Frontal cortex (tissue), 4 donors: ENCODE measurements at places on chromosomes 7 and 10. TPM values are rescaled to one million over a fixed set of nuclear protein-coding genes. Genes with fewer than 3 reads are reported as not detected.

Gene IDI2
- total RNA-seq = not detected

Gene REEP3
- 17.9 TPM for total RNA-seq

Gene BAIAP2L1
- total RNA-seq = under 0.01 TPM

Gene NOM1
- total RNA-seq = 22.8 TPM

Gene TRIM8
- 30.2 TPM for total RNA-seq

Gene ARHGEF5
- 0.82 TPM for total RNA-seq

- DNase-seq = no peak
Observed at GRCh38 chr10:131748831-131749766, 151.7 kb upstream of the PPP2R2D start.

- peak; percentile 40 for DNase-seq
Observed at GRCh38 chr7:4129481-4130122, 552.5 kb upstream of the FOXK1 start.

DNA sequence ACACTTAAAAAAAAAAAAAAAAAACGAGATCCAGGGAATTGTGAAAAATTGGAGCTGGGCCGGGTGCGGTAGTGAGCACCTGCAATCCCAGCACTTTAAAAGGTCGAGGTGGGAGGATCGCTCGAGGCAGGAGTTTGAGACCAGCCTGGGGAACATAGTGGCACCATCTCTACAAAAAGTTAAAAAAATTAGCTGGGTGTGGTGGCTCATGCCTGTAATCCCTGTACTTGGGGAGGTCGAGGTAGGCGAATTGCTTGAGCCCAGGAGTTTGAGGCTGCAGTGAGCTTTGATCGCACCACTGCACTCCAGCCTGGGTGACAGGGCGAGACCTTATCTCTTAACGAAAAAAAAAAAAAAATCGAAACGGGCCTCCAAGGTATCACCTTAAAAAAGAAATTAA is 2.0 kb downstream of the CLDN4 start:
- DNase-seq = no peak

DNA sequence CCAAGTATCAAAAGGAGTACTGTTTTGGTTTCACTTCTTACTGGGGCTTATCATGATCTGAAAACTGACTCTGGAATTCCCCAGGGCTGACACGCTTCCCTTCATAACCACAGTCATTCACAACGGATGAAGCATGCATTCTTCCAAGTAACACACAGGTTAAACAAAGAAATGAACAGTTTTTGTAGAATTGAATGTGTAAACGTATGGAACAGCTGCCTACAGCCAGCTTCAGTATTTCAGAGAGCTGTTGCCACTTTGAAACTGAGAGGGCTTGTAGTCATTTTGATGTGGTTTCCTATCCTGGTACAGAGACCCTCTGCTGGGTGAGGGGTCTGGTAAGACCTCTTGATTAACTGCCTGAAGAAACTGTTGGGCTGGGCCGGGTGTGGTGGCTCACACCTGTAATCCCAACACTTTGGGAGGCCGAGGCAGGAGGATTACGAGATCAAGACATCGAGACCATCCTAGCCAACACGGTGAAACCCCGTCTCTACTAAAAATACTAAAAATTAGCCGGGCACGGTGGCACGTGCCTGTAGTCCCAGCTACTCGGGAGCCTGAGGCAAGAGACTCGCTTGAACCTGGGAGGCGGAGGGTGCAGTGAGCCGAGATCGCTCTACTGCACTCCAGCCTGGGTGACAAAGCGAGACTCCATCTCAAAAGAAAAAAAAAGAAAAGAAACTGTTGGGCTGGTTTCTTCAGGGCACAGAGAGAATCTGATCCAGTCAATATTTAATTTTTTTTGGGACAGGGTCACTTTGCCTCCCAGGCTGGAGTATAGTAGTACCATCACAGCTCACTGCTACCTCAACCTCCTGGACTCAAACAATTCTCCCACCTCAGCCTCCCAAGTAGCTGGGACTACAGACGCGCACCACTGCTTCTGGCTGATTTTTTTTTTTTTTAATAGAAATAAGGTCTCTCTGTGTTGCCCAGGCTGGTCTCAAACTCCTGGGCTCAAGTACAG is 4.7 kb downstream of the NFE2L3 start:
- DNase-seq = no peak

- DNase-seq = no peak
Observed at GRCh38 chr7:37218956-37219355, 229.7 kb downstream of the ELMO1 start.

DNA sequence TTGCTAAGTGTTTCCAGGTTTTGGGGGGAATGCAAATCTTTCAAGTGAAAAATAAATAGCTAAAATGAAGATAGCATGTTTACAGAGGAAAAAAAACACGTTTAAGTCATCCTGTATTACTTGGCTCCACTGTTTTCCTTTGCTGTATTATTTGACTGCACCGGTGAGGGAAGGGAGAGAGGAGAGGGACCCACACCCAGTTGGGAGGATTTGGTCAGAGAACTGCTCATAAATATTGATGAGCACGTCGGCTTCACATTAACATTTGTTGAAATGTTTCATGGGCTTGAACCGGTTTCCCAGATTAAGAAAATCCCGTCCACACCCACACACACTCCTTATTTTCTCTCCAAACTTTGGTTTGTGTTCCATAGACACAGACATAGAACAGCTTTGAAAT is 493.8 kb upstream of the MGMT start:
- DNase-seq = no peak

- no peak for DNase-seq
Observed at GRCh38 chr10:31644931-31645633, 283.5 kb downstream of the ARHGAP12 start.

DNA sequence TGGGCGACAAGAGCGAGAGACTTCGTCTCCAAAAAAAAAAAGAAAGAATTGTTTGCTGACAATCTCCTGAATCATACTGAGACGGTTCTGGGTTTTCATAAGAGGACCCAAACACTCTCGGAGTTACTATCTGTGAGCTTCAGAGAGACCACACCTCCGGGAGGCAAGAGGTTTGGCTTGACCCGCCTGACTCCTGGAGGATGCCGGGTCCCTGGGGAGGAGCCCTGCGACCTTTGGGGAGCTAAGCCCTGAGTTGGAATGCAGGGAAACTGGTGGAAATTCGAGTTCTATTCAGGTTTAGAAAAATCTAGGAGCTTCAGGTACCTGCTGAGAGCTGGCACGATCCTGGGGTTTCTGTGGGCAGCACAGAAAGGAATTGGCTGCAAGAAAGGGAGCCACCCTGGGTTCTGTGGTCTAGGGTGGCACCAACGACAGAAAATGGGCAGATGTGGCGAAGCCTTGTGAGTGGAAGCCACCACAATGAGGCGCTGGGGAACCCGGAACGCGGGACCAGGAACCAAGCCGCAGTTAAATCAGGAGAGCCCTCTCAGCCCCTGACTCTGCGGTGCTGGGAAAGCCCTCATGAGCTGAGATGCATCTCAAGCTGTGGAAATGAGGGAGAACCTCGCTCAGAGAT is 21.9 kb upstream of the GATAD1 start:
- no peak for DNase-seq

GRCh38 chr10:63833411-63834060 is 312.3 kb downstream of the REEP3 start:
- DNase-seq = no peak

- DNase-seq = no peak
Observed at GRCh38 chr7:96126382-96126781, 195.5 kb downstream of the SLC25A13 start.

DNA sequence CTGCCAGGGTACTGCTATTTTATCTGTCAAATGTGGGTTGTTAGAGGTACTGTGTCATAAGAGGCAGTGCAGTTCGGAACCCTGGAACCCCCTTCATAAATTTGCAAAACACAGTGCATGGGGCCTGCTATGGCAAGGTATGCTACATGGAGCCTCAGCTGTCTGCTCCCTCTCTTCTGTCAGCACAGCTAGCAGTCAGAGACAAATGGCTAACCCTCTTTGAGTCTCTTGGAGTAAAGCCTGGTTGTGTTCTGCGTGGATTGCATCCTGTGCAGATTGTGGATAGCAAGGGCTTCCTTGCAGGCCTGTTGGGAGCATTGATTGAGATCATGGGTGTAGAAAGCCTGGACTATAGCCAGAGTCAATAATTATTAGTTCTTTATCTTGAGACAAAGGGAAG is 397.8 kb downstream of the AUTS2 start:
- no peak for DNase-seq

DNA sequence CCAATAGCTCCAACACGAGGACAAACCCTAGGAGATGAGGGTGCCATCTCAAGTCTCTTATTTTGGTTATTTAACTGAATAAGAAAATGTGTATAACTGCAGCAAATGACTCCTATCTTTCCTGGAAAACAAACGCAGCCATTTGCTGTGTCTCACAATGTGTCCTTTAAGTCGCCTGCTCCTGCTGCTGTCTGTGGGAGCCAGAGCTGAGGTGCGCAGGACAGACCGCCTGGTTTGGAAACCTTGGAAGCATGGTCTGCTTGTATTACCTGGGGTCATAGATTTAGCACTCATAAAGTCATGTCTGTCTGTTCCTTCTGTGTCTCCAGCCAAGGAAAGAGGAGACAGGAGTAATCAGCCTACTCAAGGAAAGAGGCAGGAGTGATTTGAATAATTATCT is 760.2 kb downstream of the GRID1 start:
- DNase-seq = no peak

DNA sequence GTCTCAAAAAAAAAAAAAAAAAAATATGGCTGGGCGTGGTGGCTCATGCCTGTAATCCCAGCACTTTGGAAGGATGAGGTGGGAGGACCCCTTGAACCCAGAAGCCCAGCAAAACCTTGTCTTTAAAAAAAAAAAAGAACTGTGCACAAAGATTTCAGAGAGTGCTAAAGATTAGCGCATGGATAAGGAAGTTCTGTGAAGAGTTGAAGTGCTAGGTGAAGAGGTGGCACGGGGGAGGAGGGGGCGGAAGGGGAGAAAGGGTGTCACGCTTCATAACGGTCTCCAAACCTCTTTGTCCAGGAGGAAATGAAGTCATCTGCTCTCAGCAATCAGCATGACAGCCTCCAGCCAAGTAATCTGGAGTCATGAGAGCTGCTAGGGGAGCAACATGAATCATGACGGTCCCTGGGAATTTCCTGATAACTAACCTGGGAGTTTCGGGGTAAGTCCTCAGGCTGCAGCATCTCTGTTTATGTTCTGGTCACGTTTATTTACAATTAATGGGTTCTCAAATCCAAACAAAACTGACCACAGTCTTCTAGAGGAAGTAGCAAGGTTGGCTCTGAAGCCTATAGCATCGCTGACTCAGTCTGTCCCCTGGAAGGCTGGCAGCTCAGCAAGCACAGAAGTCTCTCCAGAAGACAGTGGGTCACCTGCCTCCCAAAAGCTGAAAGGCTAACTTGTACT is 1.9 kb upstream of the PLAU start:
- no peak for DNase-seq

DNA sequence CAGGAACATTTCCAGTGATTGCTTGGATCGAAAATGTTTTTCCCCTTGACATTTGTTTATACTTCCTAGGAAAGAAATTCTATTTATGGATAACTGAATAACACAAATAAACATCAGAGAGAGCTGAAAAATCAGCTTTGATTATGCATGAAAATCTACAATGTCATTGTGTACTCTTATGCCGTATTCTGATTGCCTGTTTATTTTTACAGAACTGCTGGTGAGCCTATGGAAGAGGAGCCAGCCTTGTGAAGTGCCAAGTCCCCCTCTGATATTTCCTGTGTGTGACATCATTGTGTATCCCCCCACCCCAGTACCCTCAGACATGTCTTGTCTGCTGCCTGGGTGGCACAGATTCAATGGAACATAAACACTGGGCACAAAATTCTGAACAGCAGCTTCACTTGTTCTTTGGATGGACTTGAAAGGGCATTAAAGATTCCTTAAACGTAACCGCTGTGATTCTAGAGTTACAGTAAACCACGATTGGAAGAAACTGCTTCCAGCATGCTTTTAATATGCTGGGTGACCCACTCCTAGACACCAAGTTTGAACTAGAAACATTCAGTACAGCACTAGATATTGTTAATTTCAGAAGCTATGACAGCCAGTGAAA is 121.5 kb downstream of the TWIST1 start:
- DNase-seq = no peak

DNA sequence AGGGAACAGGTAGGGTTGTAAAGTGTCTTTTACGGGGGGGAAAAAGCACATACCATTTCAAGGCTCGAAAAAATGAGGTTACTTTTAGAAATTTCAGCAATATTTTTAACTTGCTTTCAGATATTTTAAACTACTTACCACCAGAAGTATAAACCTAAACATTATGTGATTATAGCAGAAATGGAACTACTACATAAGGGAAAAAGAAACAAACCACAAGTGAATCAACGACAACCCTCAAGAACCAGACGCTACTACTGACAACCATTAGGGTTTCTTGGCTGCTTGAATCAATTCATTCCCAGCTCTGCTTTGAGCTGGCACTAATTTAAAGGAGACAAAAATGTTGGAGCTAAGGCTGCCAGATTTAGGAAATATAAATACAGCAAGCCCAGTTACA is 80.1 kb downstream of the ZFAND4 start:
- no peak for DNase-seq

DNA sequence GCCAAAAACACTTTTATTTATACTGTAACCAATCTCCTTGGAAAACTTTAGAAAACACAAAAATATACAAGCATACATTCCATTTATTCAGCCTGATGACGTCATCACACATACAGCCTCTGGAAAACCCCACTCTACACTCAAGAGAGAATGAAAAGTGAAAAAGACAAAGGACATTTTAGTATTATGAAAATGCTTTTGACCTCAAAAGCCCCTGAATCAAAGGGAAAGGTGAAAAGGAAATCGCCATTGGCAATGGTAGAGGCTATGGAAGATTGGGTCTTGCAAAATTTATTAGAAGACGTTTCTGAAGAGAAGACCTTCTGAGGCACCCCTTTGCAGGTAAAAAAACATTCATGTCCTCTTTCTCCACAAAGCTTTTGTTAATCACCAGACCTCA is 82.9 kb upstream of the STRIP2 start:
- DNase-seq = no peak

GRCh38 chr10:12543589-12543988 is 194.2 kb downstream of the CAMK1D start:
- no peak for DNase-seq

- DNase-seq = no peak
Observed at GRCh38 chr10:130461631-130462030, 325.4 kb downstream of the GLRX3 start.

DNA sequence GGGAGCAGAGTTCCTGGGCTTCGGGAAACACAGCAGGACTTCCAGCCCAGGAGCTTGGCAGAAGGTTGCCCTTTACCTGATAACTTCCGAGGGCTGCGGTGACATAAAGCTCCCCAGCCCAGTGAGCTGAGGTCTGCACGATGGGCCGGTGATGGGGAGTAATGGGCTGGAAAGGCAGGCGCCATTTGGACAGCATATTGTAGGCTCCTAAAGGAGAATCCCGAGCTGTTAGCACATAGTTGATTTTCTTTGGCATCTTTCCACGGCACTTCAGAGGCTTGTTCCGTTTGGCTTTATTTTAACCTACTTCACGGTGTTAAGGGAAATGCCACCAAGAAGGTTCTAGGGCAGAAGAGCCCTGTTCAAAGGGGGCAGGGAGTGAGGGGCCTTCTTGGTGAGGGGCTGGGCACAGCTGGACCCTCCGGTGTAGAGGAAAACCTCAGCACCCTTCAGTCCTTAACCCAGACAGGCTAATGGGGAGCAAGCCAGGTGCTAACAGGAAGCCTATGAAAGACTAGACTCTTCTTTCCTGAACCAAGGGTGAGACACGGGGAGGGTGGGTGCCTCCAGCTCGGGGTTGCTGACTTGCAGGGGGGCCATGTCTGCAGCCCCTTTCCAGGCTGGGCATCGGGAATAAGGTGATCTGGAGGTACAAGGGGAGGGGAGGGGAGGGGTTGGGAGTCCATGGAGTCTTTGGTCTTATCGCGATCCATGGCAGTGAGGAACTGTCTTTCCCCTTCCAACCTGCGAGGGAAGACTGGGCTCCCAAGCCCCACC is 347.7 kb downstream of the GLRX3 start:
- no peak for DNase-seq

GRCh38 chr10:3271354-3272115 is 99.0 kb upstream of the PITRM1 start:
- DNase-seq = no peak
